HTR-8/SVneo (cell line): ENCODE measurements at places on chromosomes 1 and 21.

GRCh38 chr1:106072909-106073600 is 983.4 kb upstream of the PRMT6 start:
- no peak for DNase-seq

DNA sequence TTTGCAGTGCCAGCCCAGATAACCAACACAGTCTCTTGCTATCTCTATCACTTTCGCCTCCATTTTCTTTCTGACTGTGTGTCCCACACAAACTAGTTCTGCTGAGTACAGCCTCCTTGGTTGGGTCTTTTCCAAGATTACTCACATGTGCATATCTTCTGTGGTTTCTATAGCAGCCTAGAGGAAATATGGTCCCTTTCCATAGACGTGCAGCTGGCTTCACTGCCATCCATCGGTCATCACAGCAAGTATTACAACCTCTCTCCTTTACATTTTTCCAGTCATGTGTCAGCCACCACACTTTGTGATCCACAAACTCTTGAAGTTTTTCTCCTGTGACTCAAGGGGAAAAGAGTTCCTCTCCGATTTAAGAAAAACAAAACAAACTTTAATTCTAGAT is 893.4 kb upstream of the ADGRL4 start:
- DNase-seq, result no peak

GRCh38 chr1:117802531-117803257 is 126.7 kb downstream of the GDAP2 start:
- no peak for DNase-seq

GRCh38 chr1:44415013-44415412 is 10.0 kb downstream of the RNF220 start:
- DNase-seq, result no peak

DNA sequence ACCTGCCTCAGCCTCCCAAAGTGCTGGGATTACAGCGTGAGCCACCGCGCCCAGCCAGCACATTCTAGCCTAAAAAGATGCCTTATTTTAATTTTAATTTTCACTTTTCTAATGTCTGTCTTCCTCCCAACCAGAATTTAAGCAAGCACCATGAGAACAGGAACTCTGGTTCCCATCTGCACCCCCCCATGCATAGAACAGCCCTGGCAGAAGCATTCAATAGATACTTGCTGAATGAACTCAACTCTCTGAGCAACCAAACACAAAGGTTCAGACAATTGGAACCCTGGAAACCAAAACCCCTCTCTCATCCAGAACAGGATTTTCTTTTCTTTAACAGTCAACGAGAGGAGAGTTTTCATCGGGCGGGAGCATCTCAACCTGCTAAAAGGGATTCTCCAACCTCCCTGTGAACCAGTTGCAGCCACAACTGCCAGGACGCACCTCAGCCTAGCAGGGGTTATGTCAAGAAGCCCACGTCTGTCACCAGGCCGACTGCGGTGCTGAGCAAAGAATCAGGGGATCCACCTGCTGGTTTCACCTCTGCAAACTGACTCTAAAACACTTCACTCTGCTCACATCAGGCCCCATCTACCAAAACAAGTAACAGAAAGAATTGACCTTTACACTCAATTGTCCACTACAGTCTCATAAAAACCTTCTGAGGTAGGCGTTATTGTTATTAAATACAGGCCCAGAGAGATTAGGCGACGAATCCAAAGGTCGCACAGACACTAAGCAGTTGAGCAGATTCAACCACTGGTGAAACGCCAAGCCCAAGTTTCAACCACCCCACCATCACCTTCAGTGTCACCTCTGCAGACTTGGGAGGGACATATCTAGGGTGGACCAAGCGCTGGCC is 1.7 kb downstream of the KIAA2013 start:
- no peak for DNase-seq

DNA sequence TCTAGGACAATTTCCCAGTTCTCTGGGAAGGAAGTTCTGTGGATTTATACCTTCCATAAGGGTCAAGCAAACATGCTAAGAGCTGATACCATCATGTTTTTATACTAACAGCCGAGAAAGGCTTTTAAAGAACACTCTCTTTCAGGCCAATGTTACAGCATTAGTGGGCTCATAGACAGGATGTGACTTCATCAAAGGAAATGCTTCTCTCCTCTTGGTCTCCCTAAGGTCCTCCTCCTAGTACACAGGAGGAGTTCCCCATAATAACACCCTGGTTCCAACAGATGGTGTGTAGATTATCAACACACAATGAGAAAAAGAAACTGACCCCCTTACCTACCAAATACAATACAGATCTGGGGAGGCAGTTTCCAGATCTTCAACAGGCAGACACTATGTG is 26.7 kb upstream of the GLIS1 start:
- DNase-seq, result no peak

DNA sequence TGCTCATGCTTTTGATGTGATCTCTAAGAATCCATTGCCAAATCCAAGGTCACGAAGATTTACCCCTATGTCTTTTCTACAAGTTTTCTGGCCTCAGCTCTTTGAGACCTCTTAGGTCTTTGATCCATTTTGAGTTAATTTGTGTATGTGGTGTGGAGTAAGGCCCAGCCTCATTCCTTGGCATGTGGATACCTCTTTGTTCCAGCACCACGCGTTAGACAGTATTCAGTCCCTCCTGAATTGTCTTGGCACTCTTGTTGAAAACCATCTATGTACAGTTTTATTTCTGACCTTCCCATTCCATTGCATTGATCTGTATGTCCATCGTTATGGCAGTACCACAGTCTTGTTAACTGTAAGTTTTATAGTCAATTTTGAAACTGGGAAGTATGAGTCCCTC is 8.0 kb upstream of the FTCD start:
- DNase-seq, result no peak

GRCh38 chr1:55894521-55894920 is 679.4 kb upstream of the USP24 start:
- DNase-seq, result no peak

- DNase-seq, result no peak
Observed at GRCh38 chr1:61412601-61413000, 312.3 kb downstream of the TM2D1 start.

- DNase-seq, result no peak
Observed at GRCh38 chr1:36874271-36875060, 159.8 kb downstream of the GRIK3 start.

DNA sequence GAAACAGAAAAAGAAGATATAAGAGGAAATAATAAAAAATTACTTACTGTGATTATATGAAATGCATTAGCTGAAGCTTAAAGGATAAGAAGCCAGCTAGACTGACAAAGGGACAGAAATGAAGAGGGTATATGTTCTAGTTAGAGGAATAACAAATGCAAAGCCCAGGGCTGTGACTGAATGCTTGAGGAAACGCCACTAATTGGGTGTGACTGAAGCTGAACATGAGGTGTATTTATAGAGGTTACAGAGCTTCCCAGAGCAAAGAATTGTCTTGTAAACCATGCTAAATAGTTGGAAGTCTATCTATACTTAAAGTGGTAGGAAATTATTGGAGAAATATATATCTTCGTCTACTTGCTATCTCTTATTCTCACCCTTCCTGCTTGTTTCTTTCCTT is 77.7 kb upstream of the PLPPR5 start:
- no peak for DNase-seq

GRCh38 chr1:32464716-32465577 is at the start of gene ZBTB8B:
ZBTB8B (plus strand) TSS chr1:32465072; CDS start chr1:32470625, 5,553 bp downstream.
- DNase-seq, result peak; percentile 96

DNA sequence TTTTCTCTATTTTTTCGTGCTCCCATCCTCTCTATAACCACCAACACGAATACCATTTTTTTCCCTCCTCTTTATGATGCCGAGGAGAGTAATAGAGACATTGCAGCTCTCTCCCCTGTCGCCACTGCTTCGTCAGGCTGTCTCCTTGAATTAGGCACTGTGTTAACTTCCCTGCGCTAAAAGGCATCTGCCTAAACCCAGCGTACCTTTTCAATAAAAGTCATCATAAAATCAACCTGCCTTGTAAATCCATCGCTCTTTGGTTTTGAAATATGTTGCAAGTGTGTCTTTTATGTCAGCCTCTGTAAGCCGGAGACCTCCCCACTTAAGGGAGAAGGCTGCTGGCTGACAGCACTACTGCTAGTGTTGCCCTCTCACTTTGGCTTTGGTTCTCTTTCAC is 8.7 kb downstream of the RNF220 start:
- no peak for DNase-seq

DNA sequence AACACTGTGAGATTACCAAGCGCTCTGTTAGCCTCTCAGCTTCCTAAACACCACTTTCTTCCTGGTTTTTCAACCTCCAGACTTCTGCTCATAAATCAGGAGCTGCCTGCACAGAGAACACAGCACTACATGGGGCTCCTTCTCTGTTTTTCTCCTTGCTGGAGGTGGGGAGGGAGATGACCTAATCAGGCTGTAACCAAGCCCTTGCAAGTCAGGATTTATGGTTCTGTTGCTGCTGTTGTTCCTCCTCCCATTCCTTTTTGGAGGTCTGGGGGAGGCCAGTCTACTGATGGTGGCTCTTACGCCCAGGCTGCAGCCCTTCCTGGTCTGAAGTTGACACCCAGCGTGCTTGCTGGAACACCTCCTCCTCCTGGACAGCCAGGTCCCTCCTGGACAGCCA is 80.9 kb upstream of the AJAP1 start:
- no peak for DNase-seq

GRCh38 chr21:40152476-40152875 is 285.2 kb downstream of the PCP4 start:
- no peak for DNase-seq

DNA sequence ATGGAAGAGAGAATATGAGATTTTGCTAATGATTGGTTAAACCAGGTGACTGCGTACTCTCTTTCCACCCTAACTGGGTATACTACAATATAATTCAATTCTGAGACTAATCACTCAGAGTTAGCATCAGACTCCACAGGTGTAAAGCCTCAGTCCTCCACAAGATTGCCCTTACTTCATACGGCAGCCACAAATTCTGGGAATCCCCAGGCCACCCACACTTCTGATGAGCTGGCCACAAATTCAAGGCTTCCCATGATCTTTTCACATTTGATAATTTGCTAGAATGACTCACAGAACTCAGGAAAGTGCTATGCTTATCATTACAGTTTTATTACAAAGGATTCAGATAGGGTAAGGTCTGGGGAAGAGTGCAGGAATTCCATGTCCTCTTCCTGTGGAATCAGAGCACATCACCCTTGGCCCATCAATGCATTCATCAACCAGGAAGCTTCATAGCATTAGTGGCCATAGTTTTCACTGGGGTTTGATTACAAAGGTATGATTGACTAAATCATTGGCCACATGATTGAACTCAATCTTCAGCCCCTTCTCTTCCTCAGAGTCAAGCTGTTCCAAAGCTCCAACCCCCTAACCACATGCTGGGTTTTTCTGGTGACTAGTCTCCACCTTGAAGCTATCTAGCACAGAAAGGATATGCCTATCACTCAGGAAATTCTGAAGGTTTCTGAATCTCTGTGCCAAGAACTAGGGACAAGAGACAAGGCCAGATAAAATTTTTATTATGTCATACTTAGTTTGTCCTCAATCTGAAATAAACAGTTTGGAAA is 131.7 kb downstream of the HHIPL2 start:
- DNase-seq, result no peak

DNA sequence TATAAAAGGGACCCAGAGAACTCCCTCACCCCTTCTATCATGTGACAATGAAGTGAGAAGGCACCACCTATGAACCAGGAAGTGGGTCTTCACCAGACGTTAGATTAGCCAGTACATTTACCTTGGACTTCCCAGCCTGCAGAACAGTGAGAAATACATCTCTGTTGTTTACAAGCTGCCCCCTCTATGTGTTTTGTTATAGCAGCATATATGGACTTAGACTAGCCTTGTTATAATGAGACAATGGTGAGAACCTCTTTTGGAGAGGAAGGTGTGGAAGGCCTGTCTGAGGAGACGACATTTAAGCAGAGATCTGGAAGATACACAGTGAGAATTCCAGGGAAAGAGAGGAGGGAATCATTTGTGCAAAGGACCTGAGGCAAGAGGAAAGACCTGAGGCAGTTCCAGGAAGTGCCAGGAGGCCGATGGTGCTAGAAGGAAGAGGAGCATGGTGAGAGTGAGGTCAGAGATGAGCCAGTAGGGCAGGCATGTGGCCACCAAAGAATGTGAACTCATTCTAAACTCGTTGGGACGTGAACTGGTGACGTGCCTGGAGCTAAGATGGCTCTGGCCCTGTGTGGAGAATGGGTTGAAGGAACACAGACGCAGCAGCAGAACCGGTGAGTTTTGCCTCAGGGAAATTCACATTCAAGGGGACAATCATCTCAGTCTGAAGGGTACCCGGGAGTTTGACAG is 98.9 kb upstream of the IRF2BP2 start:
- DNase-seq, result no peak

DNA sequence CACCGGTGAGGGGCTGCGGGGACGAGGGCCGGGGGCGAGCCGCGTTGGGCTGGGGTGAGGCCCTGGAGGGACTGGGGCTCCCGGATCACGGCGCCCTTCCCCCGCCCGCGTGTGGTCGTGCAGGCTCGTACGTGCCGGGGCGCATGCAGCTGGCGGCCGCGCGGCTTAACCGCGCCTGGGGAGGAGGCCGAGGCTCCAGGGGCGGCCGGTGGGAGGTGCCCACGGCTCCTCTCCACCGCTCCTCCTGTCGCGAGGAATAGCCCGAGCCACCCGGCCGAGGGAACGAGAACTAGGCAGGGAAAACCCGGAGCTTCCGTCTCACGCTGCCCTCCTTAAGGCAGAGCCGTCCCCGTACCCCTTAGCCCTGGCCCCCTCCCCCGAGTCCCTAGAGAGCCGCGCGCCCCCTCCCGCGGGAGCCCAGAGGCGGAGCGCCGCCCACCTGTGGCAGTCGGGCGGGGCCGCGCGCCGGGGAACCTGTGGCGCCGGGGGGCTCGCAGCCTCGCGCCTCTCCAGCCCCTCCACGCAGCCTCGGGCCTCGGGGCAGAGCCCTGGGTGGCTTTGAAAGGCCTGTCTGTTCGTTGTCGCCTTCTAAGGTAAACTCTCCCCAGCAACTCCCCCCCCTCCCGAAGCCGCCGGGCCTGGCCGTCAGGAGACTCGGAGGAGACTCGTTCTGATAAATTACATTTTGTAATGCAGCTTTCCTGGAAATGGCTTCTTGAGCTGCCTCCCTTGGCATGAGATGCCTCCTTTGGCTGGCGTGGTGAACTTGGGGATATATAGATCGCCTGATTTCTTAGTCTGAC is 746 bp downstream of the AK4 start:
- peak; percentile 51 for DNase-seq

- DNase-seq, result no peak
Observed at GRCh38 chr1:56137521-56138505, 441.6 kb downstream of the PLPP3 start.

DNA sequence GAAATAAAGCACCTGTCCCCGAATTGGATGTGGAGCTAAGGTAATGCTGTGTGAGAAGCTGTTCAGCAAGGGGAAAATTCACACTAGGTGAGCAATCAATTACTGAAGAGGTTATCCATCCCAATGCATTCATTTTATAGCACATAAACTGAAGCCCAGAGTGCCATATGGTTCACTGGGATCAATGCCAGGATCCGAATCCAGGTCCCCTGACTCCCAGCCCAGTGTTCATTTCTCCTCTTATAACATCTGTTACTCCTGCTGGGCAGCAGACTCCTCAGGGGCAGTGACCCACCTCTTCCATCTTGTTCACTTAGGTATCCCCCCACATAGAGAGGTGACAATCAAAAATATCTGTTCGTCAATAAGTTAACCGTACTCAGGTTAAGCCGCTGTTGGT is 13.2 kb upstream of the SEC16B start:
- no peak for DNase-seq
